Endothelial cell of umbilical vein (primary cell): ENCODE measurements at places on chromosomes 4 and X. TPM values are rescaled to one million over a fixed set of nuclear protein-coding genes. Genes with fewer than 3 reads are reported as not detected.

Gene RASGEF1B
- not detected in 2 replicates for total RNA-seq

Gene PAGE5
- total RNA-seq = not detected in 2 replicates

Gene MSANTD1
- total RNA-seq = 0.88 and 1.2 TPM in 2 replicates

Gene LONRF3
- 7.9 and 13.3 TPM in 2 replicates for total RNA-seq

Gene TAF1
- 39.0 and 41.0 TPM in 2 replicates for total RNA-seq

Gene KIAA1210
- total RNA-seq = not detected in 2 replicates

Gene NAA11
- total RNA-seq = not detected in 2 replicates

Gene FAT1
- total RNA-seq = 8.6 and 9.2 TPM in 2 replicates

Gene ALAS2
- total RNA-seq = not detected in 2 replicates

Gene PLP1
- total RNA-seq = not detected in 2 replicates

Gene LRP2BP
- total RNA-seq = 0.32 and 0.53 TPM in 2 replicates

Gene PNMA6A
- 1.3 and 1.8 TPM in 2 replicates for total RNA-seq

Gene PABPC1L2A
- total RNA-seq = not detected in 2 replicates
